ENCODE measurements at places on chromosomes 1 and 21. TPM values are rescaled to one million over a fixed set of nuclear protein-coding genes. Genes with fewer than 3 reads are reported as not detected.

GRCh38 chr1:183582021-183582713 lies 8.1 kb downstream of the NCF2 start:
- no peak for DNase-seq

Gene KCNJ15
- 76.4 TPM for total RNA-seq

DNA sequence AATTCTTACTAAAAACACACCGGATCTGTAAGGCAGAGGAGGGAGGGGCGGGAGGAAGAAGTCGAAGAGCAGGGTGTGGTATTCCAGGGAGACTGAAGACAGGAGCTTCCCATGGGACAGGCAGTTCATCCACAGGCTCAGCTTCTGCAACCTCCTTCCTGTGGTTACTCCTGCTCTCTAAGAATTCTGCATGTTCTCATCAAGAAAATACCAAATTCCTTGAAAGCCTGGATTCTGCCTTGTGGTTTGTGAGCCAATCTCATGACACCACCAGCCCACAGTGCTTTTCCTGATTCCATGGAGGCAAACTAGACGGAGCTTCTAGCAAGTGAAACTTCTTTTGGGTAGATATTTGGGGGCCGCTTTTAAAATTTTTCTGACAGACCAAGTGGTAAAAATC lies 1.1 kb upstream of the ST6GALNAC3 start:
- no peak for DNase-seq

Gene CPLANE2
- 4.5 TPM for total RNA-seq

DNA sequence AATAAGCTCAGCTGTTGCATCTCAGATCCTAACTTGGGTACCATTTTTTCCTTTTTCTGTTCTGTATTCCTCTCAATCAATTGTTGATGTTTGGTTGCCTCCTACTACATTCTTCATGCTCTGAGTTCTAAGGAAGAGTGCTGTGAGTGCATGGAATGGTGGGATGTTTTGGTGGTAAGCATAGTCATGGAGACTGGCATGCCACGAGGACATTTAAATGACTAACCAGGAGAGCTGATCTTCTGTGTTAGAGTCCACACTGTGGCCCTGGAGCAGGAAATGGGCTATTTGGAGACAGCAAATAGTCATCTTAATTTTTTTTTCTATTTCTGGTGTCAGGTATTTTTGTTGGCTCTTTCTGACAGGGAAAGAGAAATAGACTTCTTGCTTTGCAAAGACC lies 69.5 kb upstream of the HSD17B7 start:
- DNase-seq: no peak

- DNase-seq: no peak
These were observed 2010.5 kb downstream of the NCAM2 start for GRCh38 chr21:23008601-23009202.

- DNase-seq: no peak
These were observed 3.6 kb upstream of the UBE2G2 start for GRCh38 chr21:44805226-44805625.

- no peak for DNase-seq
These were observed 94.5 kb downstream of the VPS26C start for GRCh38 chr21:37172646-37173045.

Gene AADACL4
- total RNA-seq: not detected

DNA sequence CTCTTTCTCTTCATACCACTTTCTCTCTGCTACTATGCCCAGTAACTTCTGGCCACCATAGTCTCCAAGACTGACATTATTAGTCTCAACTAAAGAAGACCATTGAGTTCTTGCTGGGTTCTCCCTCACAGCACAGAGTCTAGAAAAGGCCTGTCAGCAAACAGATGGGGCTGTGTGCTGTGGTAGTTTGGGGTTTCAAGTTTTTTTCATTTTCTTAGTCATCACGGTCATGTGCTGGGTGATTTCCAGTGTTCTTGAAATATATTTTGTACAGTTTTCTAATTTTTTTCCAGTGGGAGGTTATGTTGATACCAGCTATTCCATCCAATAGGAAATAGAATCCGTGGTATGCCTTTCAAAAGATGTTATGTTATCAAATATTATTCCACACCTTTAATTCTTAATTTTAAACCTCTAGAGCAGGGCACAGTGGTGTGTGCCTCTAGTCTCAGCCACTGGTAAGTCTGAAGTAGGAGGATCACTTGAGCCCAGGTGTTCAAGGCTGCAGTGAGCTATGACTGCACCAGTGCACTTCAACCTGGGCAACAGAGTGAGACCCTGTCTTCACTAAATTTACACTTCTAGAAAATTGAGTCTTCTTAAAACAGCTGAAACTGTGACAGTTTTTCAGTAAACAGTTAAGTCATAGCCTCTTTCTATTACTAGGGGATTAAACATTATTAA lies 8.3 kb downstream of the CFHR2 start:
- DNase-seq: no peak

DNA sequence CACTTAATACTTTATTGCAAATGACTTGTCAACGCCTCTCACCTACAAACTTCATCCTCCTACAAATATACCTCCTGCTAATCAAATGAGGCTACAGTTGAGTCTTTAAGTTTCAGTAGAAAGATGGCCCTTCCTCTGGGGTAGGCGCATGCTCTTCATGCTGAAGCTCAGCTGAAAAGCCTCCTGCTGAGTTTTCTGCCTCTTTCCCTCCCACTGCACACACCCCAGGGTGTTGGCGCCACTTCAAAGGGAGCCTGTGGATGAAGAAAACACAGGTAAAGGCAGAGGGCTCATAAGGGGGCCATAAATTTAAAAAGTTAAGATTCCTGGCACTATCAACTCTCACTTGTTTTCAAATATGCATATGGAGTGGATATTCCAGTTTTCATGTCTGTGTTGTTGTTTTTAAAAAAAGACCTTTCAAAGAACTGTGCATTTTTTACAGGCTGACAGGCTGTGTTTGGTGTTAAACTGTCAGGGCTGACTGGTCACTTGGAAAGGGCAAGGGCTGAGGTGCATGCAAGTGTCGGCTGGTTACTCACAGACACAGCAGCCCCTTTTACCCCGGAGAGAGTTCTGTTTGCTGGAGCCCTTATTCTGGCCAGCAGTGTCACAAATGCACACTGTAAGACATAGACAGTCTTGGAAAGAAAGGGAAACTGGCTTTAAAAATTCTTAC lies 42.9 kb upstream of the LGALS8 start:
- peak; percentile 12 for DNase-seq

DNA sequence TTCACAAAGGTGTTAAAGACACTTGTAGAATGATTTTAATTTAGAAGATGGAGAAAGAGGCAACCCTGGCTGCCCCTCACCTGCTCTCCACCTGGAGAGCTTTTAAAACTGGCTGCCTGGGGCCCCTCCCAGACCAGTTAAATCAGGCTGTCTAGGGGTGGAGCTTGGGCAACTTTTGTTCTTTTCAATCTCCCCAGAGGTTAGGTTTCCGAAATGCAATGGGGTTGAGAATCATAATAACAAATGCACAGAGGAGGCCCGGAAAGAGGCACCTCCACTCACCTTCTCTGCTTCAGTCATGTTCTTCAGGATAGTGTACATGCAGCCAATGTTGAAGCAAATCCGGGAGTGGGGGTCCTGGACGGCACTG lies 400 bp downstream of the NCF2 start:
- DNase-seq: no peak

DNA sequence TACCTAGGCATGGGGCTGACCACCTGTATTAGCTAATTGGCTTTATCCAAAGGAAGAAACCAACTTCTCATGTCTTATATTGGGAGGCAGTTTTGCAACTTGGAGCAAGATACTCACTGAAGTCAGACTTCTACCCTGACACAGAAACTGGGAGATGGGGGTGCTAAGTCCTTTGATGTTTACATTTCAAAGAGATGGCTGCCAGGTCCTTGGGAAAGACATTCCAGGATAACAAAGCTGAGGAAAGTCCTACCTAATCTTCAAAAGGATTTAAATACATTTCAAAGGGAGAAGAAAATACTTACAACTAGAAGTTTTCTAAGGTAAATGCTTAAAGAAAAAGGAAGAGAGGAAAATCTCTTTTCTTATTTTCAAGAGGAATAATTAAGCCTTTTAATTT lies 62.1 kb downstream of the FH start:
- no peak for DNase-seq

DNA sequence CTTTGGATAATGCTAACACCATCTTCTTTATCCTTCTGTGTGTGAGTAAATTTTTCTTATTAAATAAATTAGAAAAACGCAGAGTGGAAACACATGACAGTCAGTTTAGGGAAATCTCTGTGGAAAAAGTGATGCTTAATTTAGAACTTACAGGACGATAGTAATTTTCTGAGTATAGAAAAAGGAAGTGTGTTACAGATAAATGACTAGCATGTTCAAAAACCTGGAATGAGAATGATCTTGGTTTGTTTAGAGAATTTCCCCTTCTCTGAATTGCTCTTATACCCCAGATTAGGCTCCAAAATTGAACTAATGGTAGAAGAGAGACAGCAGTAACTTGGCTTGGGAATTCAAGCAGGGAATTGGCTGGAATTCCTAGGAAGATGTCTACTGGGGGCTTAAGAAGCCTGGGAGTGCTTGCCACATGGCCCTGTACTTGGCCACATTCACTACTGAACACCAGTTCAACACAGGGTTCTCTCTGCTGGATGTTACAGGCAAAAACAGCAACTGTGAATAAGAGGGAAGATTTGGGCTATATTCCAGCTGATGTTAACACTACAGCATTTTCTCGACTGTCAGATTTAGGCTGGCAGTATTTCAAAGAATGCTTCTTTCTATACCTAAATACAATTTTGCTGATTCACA lies 1004.2 kb downstream of the TTLL7 start:
- peak; percentile 71 for DNase-seq

Gene UTS2
- 0.82 TPM for total RNA-seq

Gene RNU1-2
- under 0.01 TPM for total RNA-seq

DNA sequence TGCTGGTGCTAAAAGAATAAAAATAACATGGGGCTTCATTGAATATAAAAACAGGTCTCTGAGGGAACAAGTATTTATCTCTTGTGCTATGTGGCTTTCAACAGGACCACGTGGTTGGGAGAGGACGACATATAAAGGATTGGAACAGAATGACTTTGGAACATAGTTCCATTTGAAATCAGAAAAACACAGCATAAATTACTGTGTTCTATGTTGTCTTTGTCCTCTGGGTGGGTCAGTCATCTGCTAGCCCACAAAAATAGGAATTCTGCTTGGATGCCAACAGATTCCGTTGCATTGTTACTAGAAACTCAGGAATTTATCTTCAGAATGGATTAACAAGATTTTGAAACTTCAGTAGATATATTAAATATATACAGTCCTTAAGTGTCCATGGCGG lies 5.9 kb downstream of the CEP85 start:
- no peak for DNase-seq

DNA sequence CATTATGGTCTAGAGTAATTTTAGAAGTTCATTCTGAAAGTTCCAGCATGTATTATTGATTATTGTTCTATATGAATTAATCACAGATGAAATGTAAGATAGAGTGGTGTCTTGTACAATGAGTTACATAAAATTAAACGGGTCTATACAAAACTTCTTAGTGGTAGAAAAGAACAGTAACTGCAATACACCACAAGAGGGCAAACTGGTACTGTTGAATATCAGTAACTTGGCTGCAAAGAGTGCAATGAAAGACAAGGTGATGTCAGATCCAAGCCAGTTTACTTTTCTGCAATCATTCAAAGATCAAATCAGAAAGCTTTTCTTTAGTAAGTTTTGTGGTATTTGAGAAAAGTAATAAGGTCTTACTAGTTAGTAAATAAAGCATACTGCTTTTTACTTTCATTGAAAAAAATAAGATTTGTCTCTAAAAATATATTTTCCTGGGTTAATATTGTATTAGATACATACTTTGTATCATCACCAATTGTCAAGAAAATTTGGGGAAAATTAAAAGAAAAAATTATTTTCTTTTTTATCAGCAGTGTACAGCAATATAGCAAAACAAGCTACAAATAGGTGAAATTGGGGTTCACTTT lies 66.4 kb upstream of the BTG3 start:
- DNase-seq: peak; percentile 66

DNA sequence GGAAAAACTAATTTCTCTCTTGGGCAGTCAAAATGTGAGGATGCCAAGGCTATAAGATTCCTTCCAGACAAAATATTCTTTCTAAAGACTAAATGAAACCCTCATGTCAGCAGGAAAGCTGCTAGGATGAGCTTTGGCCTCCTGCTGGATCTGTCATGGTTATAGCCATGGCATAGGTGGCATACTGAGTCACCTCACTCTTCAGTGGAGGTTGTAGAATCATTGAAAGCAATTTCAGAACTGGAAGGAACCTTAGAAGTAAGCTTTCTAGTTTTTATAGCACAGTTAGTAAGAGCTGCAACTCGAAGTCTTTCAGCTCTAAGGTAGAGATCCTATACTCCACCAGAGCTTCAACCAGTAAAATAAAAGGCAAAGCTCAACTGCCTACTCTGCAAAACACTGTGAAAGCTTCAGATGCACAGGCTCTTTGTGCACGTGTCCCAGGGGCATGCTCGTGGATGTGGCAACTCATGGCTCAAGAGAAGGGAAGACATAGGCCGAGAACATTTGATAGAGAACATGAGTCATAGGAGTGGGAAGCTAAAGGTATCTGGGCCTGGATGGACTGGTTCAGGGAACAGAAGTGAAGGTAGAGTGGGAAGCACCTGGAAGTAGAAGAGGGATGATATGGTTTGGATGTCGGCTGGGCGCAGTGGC lies 5.8 kb downstream of the AVPR1B start:
- DNase-seq: no peak

Gene ADAM30
- total RNA-seq: not detected

- DNase-seq: no peak
These were observed 94.6 kb upstream of the CASZ1 start for GRCh38 chr1:10891091-10891490.

Gene DNAJC28
- total RNA-seq: 1.3 TPM

DNA sequence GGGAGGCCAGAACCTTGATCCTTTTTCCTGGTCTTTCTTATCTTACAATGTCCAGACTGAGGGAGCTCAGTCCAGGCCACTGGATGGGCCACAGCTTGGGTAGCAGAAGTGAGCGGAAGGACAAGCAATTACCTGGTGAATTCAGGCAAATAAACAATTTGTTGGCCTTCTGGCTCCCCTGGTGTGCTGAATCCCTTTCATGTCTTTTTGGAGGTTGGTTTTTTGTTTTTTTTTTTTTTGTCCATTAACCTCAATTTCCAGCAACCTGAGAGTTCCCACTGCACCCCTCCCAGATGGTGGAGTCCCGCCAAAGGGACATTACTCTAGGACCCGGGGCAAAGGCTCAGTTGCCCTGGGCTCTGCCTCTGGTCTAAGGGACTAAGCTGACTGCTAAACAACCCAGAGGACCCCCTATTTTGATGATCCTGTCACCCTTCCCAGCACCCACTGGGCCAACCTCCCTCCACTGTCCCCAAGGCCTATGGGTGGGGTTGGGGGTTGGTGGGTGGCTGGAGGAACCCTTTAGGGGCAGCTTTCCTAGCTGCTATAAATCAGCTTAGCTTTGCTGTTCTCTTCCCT lies 85.5 kb downstream of the KCND3 start:
- no peak for DNase-seq

Gene NEGR1
- total RNA-seq: 7.3 TPM

Data from lung (tissue), 17 donors.